ENCODE measurements at places on chromosomes 5 and 9.
A peak's percentile ranks its signal among the peaks of the same experiment; 100 is the strongest.

DNA sequence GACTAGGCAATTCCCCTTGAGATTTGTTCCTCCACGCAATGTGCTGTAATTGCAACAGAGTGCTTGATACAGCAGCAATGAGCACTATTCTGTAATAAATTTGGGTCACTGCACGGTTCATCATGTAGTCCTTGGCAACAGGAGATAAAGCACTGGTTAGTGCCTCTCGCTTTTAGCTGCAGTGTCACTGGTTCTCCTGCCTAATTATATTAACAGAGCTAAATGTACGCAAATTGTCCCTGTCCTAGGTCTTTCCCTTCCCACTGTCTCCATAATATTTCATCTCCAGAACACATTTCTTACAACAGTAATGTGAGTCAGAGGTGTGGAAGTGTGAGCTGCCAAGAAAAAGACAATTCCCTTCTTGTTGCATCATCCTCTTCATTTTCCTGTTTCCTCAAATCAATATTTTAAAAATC, 553.1 kb downstream of the ZNF608 start:
- no peak overlapping the region for H3K27ac ChIP-seq
- no peaks in the 10 kb centered on the region for H3K27me3 ChIP-seq
- no peaks in the 10 kb centered on the region for H3K4me1 ChIP-seq

DNA sequence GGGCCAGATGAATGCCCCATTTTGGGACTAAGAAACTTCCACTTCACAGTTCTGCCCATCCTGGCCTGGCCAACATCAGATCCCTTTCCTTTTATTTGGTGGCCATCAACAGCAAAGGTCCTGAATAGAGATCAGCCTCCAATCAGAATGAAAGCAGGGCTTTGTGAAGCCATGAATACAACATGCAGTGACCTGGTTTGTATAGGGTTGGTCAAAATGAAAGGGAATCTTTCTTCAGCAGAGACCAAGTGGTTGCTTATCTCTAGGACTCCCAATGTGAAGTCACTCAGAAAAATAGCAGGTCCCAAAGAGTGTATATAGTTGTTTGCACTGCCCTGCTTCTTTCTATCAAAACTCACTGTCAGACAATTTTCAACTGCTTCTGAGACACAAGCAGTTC, 113.9 kb upstream of the SLC12A2 start:
- no peak for DNase-seq
- H3K27ac ChIP-seq = no peak overlapping the region
- H3K27me3 ChIP-seq = no peaks in the 10 kb centered on the region
- no peak overlapping the region for H3K4me3 ChIP-seq
- H3K36me3 ChIP-seq = no peaks in the 10 kb centered on the region

- DNase-seq = no peak
- no peak overlapping the region for H3K4me3 ChIP-seq
- H3K36me3 ChIP-seq = no peaks in the 10 kb centered on the region
- H3K4me1 ChIP-seq = no peaks in the 10 kb centered on the region
These were observed 59.0 kb downstream of the DRD1 start for GRCh38 chr5:175384724-175385552.

GRCh38 chr9:89436963-89437625, 60.8 kb downstream of the SEMA4D start:
- no peaks in the 10 kb centered on the region for H3K36me3 ChIP-seq
- no peaks in the 10 kb centered on the region for H3K27me3 ChIP-seq
- H3K4me1 ChIP-seq = peaks cover 87% of the 10 kb centered on the region
- DNase-seq = peak; percentile 84
- H3K4me3 ChIP-seq = no peak overlapping the region
- H3K27ac ChIP-seq = peak overlapping the region; percentile 13

GRCh38 chr9:23821375-23822181, 4.5 kb downstream of the ELAVL2 start:
- H3K27me3 ChIP-seq = peaks cover 28% of the 10 kb centered on the region
- H3K27ac ChIP-seq = no peak overlapping the region
- no peaks in the 10 kb centered on the region for H3K36me3 ChIP-seq
- peak overlapping the region; percentile 42 for H3K4me3 ChIP-seq
- peaks cover 46% of the 10 kb centered on the region for H3K4me1 ChIP-seq
- DNase-seq = peak; percentile 24

DNA sequence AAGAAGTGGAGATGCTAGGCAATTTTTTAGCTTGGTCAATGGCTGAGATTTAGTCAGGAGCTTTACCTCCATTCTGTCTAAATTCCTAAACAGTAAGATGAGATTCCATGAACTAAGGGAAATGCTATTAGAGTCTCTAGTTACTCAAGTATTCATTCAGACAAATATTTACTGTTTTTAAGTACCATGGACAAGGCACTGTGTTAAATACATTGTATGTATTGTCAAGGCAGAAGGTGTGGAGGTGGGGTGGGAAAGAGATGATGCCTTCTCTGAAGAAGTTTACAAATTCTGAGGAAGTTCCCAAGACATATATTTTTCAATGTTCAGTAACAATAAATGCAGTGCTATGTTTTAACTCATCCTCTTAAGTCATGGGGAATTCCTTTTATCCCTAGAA, 459.9 kb upstream of the NMUR2 start:
- H3K4me1 ChIP-seq = no peaks in the 10 kb centered on the region
- DNase-seq = no peak
- H3K36me3 ChIP-seq = no peaks in the 10 kb centered on the region
- H3K27ac ChIP-seq = no peak overlapping the region
- no peak overlapping the region for H3K4me3 ChIP-seq

DNA sequence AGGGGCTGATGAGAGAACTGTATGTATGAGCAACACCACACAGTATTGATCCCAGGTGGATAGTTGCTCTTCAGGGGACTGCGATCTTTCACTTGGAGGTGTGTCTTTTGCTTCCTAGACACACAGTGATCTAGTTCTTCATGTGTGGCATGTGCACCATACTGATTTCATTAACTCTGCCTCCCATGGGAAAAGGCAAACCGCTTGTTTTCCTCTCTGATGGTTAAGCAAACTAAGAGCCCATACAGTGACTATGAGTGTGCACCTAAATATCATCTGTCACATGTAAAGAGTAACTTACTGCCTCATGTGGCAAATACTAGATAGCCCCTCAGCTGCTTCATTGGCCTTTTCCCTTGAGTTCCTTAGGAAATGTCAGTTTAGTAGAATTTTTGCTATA, 147.3 kb downstream of the TLE4 start:
- H3K27me3 ChIP-seq = no peaks in the 10 kb centered on the region
- no peak overlapping the region for H3K27ac ChIP-seq
- no peak overlapping the region for H3K4me3 ChIP-seq
- no peak for DNase-seq

GRCh38 chr5:173595841-173596240, 20.6 kb downstream of the BOD1 start:
- DNase-seq = no peak
- H3K27ac ChIP-seq = no peak overlapping the region
- no peaks in the 10 kb centered on the region for H3K4me1 ChIP-seq

GRCh38 chr9:106868087-106868486, 5.1 kb downstream of the ZNF462 start:
- peak overlapping the region; percentile 61 for H3K27ac ChIP-seq
- peaks cover 56% of the 10 kb centered on the region for H3K4me1 ChIP-seq
- H3K36me3 ChIP-seq = no peaks in the 10 kb centered on the region
- H3K4me3 ChIP-seq = no peak overlapping the region
- no peak for DNase-seq
- peaks cover 9% of the 10 kb centered on the region for H3K27me3 ChIP-seq

DNA sequence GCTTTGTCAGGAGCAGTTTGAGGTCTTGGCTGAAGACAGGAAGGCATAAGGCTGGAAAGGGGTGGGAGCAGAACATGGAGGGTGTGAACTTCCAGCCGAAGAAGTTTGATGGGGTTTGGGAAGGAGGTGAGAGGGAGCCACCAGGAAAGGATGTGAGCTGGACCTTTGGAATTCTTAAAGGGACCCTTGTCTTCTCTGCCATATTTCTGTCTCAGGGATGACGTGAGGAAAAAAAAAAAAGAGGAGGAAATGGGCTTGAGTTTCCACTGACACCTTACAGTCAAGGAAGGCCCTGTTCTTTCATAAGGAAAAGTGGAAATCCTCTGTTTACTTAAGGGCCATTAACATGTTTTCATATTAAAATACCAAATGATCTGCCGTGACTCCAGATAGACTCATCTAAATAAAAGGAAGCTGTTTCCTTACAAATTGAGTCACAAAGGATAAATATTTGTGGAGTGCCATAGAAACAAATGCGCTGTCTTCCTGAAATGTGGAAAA, 132.1 kb downstream of the PALM2AKAP2 start:
- peak overlapping the region; percentile 68 for H3K27ac ChIP-seq
- H3K27me3 ChIP-seq = no peaks in the 10 kb centered on the region
- DNase-seq = no peak
